ENCODE measurements at places on chromosomes 13 and 19.

GRCh38 chr19:16336571-16336970, 11.9 kb downstream of the KLF2 start:
- no peak for DNase-seq

GRCh38 chr13:91313103-91313502, 34.4 kb upstream of the MIR17HG start:
- peak; percentile 50 for DNase-seq

- no peak for DNase-seq
Observed at GRCh38 chr13:49806126-49806536, 13.6 kb upstream of the KPNA3 start.

DNA sequence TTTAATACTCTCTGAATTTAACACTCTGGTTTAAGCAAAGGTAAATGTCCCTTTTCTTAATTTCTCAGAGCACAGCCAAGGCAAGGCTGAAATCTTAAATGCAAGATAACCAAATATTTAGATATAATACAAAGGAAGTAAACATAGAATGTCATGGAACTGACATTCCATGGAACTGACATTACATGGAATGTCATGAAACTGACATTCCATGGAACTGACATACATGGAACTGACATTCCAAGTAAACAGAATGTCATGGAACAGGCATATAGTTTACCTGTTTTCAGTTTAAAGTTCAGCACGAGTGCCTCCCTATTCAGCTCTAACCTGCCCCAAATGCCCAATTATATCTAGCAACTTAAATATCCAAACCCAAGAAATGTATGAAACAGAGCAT, 21.8 kb downstream of the FGF14 start:
- no peak for DNase-seq

DNA sequence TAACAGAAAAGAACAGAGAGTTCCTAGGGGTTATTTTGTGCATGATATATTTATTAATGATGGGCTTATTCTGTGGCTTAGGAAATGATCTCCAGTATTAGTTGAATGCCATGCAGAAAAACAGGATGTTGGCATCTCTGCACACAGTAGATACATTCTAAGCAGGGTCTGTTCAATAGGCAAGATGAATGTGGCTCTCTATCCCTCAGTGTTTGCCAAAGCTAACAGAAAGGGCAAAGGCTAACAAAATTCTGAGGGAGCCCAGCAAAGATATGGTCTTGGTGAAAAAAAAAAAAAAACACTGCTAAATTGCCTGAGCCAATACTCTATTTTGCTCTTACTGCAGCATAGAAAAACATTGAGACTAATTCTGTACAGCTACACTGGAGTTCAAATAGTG, 1095.8 kb downstream of the UQCRFS1 start:
- no peak for DNase-seq

DNA sequence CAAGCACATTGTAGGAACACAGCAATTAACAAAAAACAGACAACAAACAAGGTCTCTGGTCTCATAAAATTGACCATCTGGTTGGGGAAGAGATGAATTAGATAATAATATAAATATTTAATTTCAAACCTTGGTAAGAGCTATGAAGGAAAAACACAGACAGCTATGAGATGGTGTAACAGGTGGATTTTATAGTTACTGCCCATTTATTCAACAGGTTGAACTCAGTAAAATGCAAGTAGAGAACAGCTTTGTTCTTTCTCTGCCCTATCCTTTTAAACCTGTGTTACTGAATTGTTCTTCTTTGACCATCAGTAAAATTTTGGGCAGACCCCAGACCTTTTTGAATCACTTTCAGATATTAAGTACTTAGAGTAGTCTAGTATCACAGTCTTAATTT, 77.6 kb upstream of the FAM216B start:
- DNase-seq: no peak

- no peak for DNase-seq
Observed at GRCh38 chr13:33089311-33089710, 73.1 kb downstream of the KL start.

DNA sequence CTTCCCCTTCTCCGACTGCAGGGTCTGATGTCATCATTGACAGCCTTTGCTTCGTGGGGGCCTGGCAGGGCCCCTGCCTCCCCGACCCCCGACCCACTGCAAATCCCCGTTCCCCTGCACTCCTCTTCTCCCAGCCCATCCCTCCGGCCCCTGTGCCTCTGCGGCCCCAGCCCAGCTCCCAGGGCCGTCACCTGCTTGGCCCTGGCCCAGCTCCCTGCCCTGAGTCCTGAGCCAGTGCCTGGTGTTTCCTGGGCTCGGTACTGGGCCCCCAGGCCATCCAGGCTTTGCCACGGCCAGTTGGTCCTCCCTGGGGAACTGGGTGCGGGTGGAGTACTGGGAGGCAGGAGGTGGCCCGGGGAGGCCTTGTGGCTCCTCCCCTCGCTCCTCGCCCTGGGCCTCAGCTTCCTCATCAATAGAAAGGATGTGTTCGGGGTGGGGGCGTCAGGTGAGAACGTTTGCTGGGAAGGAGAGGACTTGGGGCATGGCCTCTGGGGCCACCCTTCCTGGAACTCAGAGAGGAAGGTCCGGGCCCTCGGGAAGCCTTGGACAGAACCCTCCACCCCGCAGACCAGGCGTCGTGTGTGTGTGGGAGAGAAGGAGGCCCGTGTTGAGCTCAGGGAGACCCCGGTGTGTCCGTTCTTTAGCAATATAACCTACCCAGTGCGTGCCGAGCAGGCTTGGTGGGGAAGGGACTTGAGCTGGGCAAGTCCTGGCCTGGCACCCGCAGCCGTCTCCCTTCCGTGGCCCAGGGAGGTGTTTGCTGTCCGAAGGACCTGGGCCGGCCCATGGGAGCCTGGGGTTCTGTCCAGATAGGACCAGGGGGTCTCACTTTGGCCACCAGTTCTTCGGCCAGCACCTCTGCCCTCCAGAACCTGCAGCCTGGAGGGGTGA, 15.9 kb upstream of the CELF5 start:
- DNase-seq: no peak
